ENCODE measurements at places on chromosomes 16 and 17.

DNA sequence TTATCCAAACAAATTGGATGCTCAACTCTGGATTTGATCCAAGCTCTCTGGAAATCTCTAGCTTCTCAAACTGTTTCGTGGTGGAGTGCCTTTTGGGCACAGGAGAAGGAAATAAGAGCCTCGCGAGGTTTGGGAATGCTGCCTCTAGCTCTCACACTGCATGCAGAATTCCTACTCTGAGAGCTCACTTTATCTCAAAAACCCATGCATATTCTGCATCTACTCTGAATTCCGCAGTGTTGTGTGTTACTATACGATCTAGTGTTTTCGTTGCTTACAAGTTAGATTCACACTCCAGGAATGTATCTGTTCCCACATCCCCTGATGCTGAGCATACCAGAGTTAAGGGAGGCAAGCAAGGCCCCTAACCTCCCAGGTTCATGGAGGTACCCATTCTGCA, 462.7 kb downstream of the WWOX start:
- DNase-seq = no peak

DNA sequence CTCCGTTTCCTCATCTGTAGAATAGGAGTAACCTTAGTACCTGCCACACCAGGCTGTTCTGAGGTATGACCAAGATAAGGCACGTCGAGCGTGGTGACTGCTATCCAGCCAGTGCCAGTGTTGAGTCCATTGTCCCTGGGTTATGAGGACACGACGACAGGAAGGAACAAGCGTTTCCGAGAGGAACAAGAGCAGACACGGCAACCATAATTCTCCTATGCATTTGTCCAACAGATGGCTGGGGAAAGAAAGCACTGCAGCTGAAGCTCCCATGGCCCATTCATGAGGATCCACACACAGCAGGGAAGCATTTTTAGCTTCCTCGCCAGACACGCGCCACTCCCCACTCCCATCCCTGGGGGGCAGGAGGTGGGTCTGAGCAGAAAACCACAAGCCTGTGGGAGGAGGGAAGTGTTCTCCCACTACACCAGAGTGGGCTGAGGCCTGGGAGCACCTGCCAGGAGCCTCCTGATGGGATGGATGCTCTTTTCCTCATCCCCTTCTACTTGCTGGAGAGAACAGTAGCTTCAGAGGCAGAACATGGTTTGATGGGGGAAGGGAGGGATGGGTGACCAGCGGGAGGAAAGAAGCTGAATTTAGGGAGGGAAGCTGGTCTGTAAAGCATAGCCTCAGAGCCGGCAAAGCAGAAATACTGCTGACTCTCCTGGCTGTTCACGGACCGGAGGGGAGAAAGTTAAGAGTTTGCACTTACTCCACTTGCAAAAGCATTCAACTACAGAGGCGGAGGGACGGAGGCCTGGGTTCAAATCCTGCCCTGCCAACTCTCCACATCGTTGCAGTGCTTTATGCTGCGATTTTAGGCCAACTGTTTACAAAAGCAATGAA, 2.7 kb downstream of the COTL1 start:
- no peak for DNase-seq

DNA sequence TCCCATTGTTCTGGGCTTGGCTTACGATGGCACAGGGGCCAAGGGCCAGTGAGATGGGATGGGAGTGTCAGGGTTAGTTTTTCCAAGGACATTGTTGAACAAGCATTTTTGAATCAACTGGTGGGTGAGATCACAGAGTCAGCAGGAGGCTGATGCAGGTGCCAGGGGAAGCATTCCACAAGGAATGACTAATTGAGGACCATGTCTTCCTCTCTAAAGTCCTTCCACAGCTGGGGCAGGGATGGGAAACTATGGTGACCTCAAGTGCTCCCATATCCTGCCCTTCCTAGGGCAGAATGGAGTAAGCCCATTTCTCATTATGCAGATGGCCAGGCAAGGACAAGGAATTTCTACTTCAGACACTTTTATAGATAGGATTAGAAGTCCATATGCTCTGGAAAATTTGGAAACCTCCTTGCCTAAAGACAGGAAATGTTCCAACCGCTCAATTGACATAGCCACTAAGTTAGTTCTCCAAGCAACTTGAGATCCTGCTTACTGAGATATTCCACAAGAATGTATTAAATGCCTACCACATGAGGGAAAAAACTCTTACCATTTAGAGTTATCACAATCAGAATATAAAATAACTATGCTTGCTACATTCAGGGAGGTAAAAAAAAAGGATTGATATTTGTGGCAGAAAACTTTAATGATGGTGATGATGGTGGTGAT, 21.2 kb upstream of the ENGASE start:
- no peak for DNase-seq

DNA sequence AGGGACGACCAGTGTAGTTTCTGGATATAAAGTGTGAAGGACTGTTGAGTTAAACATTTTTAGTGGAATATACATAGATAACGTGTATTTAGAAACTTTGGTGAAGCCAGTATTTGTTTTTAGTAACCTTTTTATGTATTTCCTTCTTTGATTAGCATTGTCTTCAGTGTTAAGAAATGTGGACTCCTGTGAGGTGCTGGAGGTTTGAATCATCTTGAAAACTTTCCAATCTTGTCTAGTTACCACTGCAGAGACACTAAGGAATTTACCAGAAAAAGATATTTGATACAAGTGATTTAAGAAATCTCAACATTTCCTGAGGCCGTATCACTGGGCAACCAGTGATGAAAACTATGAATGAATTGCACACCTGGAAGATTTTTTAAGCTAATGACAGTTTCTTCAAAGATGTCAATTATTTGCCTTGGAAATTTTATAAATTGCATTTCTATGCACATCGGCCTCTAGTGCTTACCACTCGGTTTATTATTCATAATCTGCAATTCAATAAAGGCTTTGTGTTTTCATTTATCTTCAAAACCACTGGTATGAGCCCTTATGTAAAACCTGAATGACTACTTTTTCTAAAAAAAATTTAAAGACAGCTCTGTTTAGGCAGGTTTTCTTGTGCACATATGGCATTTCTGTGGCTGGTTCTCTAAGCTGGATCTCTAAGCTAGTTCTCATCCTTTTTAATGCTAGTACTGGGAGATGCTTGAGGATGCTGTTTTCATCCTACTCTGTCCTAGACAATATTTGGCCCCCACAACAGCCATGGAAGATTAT, 31.4 kb upstream of the ADCY7 start:
- DNase-seq = no peak
